NCI-H1417 treated with DMSO at 0.1 percent for 48 hours (cell line): ENCODE measurements at places on chromosomes 2 and 18.

- DNase-seq, result no peak
These were observed 7.1 kb upstream of the KCMF1 start for GRCh38 chr2:84963692-84964405.

GRCh38 chr2:168585700-168586099 lies 129.6 kb downstream of the CERS6 start:
- no peak for DNase-seq

GRCh38 chr2:158337018-158337417 lies 119.5 kb downstream of the CCDC148 start:
- no peak for DNase-seq

GRCh38 chr2:133690780-133691179 lies 122.5 kb upstream of the NCKAP5 start:
- DNase-seq, result no peak

- no peak for DNase-seq
These were observed 157.1 kb downstream of the PXDN start for GRCh38 chr2:1586923-1587840.

DNA sequence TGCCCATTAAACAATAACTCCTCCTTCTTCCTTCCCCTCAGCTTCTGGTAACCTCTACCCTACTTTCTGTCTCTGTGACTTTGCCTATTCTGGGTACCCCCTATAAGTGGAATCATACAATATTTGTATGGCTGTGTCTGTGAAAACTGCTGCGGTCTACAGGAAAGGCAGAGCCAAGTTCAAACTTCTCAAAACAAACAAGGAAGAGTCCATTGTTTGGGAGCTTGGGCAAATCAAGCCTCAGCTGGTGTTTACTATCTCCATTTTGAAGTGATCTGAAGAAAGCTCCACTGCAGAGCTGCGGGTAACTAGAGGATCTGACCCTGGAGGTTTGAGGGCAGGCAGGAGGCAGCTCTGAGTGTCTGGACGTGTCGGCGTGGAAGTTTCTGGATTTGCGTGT lies 48.6 kb upstream of the DAPL1 start:
- no peak for DNase-seq

GRCh38 chr18:11320986-11321385 lies 171.6 kb upstream of the PIEZO2 start:
- DNase-seq, result no peak

DNA sequence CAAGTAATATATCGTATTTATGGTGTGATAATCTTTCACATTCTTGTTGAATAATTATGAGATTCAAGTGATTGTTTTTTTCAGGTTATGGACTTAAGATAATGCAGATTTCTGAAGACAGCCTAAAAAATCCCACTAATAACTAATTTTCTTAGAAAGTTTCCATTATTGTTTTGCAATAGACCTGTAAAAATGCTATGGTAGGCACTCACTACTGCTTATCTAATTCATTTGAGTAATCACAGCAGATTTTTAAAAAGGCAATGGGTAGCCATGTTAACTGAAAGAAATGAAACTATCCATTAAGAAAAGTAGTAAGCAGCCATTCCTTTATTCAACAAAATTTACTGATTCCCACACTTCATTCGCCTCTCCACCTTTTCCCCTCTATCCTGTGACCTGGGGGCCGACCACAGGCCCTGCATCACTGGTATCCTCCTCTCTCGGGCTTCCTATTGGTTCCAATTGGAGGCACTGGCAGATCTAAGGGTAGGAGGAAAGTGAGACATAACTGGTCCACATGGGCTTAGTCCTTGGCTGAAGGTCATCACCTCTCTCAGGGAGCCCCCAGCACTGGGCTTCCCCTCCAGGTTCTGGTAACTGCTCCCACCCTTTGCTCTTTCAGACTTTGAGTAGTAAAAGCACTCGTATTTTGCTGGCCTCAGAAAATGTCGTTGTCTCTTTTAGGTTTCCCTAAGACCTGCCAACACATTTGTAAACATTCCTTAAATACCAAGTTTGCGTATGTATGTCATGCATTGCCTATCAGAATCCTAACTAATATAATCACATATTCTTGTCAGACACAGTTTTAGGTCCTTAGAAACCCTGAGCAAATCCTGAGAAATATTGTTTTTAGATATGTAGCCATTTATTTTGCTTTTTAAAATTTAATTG lies 18.5 kb downstream of the RBMS1 start:
- DNase-seq, result no peak

- no peak for DNase-seq
These were observed 350.2 kb downstream of the ZNF516 start for GRCh38 chr18:76144844-76145243.

GRCh38 chr2:97806738-97807618 lies 93.6 kb downstream of the ZAP70 start:
- peak; percentile 21 for DNase-seq

- DNase-seq, result no peak
These were observed 4.4 kb downstream of the MAP4K3 start for GRCh38 chr2:39432701-39433100.

- DNase-seq, result no peak
These were observed 563.4 kb upstream of the GCFC2 start for GRCh38 chr2:76274160-76274559.

DNA sequence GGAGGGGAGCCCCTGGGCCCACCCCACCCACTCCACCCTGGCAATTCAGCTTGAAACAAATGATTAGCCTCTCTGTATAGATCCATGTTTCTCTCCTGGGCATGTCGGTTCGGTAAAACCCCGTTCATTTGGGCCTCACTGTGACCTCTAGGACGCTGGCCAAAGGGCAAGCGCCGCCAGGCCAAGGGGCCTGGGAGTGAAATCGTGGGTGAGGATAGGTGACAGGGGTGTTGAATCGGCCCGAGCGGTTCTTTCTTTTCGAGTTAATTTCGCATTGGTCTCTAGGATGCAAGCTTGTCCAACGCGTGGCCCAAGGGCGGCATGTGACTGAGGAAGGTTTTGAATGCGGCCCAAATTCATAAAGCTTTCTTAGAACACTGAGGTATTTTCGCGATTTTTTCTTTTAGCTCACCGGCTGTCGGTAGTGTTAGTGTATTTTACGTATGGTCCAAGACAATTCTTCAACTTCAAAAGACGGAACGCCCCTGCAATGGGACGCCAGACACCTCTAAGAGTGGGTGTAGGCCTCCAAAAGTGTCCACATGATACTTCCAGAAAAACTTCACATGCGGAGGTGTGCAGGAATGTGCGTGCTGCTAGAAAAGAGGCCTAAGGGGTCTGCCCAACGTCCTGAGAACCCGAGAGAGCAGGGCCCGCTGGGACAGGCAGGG lies 9.8 kb upstream of the ARID5A start:
- no peak for DNase-seq

- DNase-seq, result no peak
These were observed 497 bp downstream of the PLA2R1 start for GRCh38 chr2:160061944-160062291.

GRCh38 chr2:36615222-36615621 lies 17.3 kb upstream of the FEZ2 start:
- DNase-seq, result no peak

DNA sequence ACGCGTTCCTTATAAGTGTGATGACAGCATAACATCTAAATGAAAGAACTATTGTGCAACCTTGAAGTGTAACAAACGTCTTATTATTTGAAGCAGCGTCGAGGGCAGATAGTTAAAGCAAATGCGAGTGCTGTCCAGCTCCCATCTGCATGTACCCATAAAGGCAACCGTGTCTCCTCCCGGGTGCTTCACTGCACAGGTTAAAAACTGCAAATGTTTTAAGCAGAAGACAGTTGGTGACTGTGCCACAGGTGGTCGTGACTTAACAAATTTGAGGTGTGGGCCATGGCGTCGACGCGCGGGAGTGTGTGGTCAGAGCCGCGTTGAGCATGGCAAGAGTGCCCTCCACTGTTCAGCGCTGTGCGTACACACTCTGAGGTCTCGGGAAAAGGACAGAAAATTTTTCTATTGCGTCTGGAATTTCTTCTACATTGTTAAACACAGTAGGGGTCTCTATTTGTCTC lies 6.4 kb downstream of the SALL3 start:
- DNase-seq, result peak; percentile 85

GRCh38 chr2:68436270-68436669 lies 30.8 kb downstream of the FBXO48 start:
- DNase-seq, result no peak

- no peak for DNase-seq
These were observed 10.4 kb downstream of the CHST10 start for GRCh38 chr2:100407073-100407472.

GRCh38 chr2:117055499-117056375 lies 758.8 kb upstream of the DDX18 start:
- DNase-seq, result no peak

DNA sequence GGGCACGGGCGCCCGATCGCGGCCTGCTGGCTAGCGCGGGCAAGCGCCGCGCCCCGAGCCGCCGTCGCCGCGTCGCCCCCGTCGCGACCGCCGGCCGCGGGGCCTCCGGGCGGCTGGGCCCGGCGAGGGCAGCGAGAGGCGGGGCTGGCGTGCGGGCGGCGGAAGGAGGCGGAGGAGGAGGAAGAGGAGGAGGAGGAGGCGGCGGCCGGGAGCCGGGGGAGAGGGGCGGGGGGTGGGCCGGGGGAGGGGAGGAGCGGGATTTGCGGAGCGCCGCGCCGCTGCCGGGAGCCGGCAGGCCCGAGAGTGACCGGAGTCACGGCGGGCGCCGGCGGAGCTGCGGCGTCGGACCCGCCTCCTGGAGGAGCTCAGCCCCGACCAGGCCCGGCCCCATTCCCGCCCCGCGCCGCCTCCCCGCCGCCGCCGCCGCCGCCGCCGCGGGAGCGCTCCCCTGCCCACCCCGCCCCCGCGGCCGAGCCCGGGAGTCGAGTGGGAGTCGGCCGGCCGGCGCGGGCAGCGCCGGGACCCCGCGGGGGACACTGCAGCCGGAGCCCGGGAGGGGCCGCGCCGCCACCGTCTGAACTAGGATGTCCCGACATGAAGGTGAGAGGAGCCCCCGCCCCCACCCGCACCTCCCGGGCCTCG lies at the start of gene KCMF1:
Gene KCMF1 (plus strand): TSS at position 294 of the 642 bp plus-strand sequence. CDS start 291 bp downstream, at position 585.
- no peak for DNase-seq

GRCh38 chr18:62773691-62774090 lies 58.4 kb downstream of the PHLPP1 start:
- no peak for DNase-seq

GRCh38 chr2:144834998-144835633 lies 315.2 kb upstream of the ZEB2 start:
- DNase-seq, result no peak
